NCI-H774 (cell line): ENCODE measurements at places on chromosomes 16 and 17.

DNA sequence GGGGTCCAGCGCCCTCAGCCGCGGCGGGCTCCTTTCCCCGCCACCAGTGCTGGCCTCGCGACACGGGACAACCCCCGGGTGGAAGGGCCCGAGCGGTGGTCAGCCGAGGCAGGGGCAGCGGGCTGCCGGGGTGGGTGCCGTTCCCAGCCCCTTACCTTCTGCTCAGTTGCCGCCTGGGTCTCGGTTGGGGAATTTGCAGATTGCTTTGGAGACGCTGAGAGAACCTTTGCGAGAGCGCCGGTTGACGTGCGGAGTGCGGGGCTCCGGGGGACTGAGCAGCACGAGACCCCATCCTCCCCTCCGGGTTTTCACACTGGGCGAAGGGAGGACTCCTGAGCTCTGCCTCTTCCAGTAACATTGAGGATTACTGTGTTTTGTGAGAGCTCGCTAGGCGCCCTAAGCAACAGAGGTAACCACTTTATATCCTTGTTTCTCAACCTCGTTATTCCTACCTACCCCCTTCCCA is 381 bp downstream of the CTNS start:
- DNase-seq = no peak

- no peak for DNase-seq
Observed at GRCh38 chr17:2017274-2017941, 7.7 kb downstream of the RTN4RL1 start.

- DNase-seq = no peak
Observed at GRCh38 chr17:19284005-19284959, 47.1 kb downstream of the EPN2 start.

DNA sequence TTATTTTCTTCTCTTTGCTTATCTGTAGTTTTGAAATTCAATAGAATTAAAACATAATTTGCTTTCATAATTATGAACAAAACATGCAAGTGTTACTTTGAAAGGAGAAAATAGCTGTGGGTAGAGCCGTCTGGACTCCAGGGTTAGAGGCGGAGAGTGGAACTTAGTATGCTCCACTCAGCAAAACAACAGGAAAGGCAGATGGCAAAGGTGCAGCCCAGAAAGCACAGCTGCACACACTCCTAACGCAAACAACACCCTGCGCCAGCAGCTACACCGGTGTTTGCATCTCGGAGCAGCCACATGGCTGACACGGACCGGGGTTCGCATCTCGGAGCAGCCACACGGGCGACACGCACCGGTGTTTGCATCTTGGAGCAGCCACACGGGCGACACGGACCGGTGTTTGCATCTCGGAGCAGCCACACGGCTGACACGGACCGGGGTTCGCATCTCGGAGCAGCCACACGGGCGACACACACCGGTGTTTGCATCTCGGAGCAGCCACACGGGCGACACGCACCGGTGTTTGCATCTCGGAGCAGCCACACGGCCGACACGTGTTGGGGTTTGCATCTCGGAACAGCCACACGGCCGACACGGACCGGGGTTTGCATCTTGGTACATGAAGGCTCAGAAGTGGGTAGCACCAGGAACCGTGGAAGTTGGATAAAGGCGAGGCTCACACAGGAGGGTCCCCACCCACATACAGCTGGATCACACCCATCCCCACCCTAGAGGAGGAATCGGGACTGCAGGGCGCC is 12.2 kb upstream of the CAPN15 start:
- no peak for DNase-seq

DNA sequence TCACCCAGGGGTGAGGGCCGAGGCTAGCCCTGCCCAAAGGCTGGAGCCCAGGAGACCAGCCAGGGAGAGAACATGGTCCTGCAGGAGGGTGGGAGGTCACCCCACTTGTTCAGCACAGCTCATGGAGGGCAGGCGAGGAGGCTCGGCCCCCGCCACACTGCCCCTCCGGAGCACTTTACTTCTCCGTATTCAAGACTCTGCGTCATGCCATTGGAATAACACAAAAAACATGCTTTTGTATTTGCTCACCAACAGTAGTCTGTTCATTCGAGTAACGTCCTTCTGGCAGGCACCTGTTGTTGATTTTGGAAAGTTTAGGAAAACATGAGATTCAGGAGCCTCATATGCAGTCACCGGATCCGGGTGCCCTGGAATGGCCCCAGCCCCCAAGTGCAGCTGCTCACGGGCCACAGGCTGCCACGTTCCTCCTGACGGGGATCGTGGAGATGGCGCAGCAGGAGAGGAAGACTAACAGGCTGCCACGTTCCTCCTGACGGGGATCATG is 81.1 kb upstream of the DNAH17 start:
- peak; percentile 51 for DNase-seq

GRCh38 chr17:9350080-9350479 is 225.5 kb downstream of the STX8 start:
- DNase-seq = no peak

GRCh38 chr16:23334950-23335349 is 32.8 kb downstream of the SCNN1B start:
- DNase-seq = peak; percentile 14

DNA sequence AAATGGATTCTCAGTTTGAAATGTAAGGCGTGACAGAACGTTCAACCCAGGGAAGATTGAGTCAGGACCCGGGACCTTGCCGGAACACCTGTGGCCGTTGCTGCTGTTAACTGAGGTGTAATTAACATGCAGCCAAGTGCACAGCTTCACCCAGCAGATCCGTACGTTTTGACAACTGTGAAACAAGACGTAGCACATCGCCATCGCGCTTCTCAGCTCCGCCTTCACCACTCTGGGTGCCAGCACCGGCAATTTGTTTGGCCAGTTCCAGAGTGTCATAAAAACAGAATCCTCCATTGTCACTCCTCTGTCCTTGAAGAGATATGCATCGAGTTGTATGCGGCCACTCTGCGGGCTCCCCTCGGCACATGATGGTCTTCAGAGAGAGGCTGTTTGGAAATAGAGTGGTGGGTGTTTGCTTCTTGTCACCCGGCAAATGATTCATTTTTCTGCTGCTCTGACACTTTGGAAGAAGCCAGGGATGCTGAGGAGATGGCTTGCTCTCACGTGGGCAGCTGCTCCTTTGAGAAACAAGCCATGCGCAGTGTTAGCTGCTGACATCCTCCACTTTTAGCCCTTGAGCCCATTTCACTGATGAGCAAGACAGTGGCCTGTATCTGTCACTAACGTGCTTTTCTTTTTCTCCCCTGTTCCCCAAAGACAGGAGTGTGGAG is 22.6 kb downstream of the NAA60 start:
- no peak for DNase-seq

DNA sequence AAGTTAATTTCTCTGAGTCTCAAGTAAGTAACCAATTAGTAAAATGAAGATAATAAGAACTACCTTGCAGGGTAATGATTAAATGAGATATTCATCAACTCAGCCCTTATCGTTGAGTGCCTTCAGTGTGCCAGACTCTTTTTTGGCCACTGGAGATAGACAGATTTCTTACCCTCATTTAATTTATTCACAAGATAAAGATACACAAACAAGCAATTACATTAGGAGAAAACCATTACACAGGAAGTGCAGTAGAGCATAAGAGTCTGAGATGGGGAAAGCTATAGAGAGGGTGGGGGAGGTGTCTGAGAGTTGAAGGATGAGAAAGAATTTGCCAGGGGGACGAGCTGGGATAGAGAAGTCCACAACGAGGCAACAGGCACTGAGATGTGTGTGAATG is 72.5 kb upstream of the BCAR1 start:
- no peak for DNase-seq

DNA sequence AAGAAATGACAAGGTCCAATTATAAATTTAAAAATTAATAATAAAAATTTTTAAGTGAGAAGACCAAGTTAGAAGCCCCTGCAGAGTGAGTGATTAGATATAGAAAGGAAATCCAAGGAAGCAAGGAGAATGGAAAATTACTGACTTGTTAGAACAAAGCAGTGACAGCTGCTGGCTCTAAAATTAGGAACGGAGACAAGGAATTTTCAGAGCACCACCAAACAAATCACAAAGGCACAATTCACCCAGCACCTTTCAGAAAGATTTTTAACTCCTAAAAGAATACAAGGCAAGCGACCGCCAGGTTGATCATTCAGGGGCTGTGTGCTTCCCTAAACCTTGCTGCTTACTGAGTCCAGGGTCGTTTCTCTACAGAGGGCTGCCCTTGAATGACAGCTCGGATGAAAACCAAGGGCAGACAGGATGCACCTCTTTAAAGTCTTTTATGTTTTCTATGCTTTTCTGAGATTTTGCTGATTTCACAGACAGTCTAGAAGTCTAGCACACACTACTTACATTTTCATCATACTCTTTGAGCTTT is 45.4 kb upstream of the GINS3 start:
- no peak for DNase-seq

DNA sequence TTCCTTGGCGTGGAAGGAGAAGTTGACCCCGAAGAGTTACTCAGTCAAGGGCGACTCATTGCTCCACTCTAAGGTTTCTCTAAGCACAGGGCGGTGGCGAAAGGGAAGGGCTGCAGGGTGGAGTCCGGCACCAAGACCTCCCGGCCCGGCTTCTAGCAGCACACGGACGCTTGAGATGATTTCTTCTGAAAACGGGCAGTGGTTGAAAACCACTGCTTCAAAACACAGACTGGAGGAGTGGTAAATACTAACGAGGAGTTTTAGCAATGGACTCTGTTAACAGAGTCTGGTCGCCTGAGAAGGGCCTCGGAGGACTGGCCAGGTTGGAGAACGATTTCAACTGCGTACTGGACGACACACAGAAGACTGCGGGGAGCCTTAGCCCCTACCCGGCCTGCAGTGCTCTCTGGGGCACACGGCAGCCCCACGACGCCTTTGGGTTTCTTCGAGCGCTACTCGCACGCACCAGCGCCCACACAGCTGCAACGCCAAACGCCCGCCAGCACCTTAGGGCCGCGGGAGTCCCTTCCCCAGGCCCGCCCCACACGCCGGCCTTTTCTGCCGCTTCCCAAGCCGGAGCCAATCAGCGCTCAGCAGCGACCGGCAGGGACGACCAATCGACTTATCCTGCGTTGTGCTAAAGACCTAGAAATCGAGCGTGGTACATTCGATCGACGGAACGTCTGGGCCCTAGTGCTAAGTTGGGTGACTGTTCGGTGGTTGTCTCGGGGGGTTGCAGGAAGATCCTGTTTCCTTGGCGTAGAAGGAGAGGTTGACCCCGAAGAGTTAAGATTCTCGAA is 14.4 kb upstream of the CA4 start:
- peak; percentile 90 for DNase-seq

DNA sequence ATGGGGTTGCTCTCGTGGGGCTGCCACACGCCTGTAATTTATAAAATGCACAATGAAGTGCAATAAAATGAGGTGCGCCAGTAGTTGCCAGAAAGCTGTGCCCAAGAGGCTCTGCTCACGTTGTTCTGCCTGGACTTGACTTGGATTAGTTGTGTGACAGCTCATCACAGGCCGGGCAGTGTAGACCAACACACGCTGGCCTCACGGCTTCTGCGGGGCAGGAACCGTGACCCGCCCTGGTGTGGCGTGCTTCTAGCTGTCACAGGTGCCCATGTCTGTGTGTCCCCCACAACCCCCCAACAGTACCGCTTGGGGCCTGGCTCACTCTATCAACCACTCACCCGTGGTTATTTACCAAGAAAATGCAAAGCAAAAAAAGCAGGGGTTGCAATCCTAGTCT is 112.2 kb upstream of the ZNF750 start:
- no peak for DNase-seq

DNA sequence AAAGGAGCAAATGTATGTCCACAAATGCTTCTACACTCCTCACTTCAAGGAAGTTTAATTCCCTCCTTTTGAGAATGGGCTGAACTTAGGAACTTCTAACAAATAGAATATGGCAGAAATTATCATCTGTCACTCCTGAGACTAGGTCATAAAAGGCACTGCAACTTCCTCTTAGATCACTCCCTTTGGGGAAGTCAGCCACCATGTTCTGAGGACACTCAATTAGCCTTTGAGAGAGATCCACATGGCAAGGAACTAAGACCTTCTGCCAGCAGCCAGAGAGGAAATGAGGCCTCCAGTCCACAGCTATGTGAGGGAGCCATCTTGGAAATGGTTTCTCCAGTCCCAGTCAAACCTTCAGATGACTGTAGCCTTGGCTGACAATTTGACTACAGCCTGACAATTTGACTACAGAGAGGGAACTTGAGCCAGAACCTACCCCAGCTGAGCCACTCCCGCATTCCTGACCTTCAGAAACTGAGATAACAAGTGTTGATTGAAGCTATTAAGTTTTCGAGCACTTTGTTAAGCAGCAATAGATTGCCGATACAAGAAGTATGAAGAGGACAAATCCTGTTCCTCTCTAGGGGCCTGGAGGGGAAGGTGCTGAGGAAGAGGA is 113.4 kb upstream of the SEC14L1 start:
- no peak for DNase-seq

DNA sequence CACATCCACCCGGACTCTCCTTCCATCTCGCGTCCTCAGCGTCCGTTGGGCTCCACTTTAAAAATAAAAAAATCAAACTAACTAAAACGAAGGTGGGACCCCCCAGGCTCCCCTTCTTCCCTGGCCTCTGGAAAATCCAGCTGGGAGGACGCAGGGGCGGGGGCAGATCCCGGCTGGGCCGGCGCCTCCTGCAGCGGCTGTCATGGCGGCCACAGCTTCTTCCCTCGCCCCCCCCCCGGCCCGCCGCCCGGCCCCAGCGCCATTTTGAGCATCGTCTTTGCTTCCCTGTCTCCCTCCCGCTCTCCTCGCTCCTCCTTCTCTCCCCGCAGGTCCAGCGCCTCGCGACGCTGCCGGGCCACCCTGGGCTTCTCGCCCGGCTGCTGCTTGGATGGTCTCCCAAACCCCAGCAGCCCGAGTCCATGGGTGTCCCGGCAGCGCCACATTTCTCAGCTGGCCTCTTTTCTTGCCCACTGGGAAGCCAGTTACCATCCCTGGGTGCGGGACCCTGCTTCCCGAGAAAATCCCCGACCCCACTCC is 3.3 kb downstream of the HOXB2 start:
- peak; percentile 76 for DNase-seq

DNA sequence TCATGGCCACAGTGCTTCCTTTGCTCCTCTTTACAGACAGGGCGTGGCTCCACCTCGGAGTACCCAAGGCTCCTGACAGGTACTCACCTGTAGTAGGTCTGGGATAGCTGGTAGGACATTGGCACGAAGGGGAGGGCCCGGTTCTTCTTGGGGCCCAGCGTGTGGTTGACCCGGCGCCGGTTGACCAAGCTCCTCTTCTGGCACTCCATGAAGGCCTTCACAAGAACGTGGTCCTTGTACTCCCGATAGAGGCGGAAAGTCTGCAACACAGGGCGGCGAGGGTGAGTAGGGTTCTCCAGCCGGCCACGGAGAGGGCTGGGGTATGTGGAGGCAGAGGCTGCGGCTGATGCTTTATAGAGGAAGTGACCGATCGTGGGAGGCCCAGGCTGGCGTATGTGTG is 69.7 kb downstream of the IL21R start:
- no peak for DNase-seq

DNA sequence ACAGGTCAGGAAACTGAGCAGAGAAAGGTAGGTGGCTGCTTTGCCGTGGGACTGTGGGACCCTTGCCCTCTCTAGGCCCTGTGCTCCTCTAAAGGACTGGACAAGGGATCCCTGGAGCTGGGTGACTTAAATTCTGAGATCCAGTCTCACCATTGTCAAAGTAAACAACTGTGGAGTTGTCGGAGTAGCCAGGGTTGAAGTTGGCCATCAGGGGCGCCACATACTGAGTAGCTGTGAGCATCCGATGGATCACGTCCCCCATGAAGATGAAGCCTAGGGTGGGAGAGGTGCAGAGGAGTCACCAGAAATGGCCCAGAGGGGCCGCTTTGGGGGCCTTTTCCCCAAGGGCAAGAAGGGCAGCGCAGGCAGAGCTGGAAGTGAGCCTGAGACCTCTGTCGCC is 43.5 kb downstream of the PLXDC1 start:
- no peak for DNase-seq
